ENCODE measurements at places on chromosomes 3 and 15.

DNA sequence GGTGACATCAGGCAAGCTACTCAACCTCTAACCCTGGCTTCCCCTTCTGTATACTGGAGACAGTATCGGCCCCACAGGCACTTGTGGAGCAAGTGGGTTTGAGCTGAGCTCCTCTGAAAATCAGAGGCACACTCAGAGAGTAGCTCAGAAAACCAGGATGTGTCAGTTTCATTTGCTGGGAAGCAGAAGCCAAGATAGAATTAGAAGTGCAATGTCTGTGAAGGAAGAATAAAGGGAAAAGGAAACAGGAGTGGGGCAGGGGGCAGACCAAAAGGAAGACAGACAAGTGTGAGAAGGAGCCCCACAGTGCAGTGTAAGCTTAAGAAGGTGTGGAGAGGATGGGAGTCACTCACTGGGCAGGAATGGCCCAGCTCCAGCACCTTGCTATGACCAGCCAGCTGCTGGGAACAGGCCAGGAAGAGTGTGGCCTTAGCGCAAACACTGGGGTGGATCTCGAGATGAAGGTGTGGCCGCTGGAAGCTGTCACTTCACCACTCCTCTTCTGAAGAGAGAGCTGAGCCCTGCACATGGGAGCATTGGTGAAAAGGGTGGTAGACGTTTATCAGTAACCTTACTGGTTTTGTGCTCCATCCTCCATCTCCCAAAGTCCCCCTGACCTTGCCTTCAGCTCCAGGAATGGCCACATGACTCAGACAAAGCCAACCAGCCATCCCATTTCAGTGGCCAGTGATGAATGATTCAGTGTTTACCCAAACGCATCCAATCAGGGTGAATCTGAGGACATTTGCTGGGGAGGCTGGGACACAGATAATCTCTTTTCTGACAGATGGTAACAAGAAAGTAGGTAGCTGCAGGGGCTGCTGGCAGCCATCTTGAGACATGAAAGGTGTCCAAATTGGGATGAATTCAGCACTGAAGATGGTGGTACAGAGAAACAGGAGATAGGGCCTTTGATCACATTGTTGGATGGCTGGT, 108.4 kb downstream of the SHQ1 start:
- no peak for DNase-seq

DNA sequence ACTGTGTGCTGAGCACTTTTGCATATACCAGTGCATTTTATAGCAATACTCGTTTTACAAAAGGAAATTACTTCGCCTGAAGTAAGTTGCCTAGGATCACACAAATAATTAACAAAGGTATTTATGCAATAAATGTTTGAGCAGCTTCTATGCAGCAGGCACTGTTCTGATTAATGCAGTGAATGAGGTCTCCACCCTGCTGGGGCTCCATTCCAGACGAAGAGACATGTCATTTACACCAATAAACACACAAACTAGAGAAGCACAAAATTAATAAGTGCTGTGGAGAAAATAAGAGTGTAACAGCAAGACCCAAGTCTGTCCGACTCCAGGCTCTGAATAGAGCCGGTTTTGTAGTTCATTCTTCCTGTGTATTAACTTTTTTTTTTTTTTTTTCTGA, 17.5 kb downstream of the NOX5 start:
- DNase-seq, result no peak

- no peak for DNase-seq
These were observed 613.4 kb downstream of the MCTP2 start for GRCh38 chr15:94844538-94845389.

DNA sequence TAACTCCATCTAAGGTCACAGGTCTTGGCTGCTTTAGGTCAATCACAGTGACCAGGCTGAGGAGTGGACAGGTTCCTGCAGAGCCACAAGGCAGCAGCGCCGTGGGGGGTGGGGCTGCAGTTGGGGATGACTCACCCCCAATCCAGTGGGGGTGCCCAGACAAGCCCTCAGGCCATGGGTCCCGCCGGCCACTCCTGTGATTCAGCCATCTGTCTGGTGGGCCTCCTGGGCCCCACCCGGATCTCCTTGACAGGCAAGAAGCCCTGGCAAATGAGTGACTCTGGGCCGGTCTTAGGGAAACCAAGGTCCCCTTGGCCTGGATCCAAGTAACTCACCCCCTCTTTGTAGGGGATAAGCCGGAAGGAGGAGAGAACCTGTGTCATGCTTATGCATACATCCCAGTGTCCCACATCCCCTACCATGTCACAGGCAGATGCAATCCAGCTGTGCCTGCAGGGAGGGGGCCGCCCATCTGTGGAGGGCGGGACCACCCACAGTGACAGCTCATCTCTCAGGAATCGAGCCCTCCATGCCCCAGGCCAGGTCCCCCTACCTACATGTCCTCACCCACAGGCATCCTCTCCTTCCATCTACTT, 495 bp upstream of the COL7A1 start:
- DNase-seq, result no peak

DNA sequence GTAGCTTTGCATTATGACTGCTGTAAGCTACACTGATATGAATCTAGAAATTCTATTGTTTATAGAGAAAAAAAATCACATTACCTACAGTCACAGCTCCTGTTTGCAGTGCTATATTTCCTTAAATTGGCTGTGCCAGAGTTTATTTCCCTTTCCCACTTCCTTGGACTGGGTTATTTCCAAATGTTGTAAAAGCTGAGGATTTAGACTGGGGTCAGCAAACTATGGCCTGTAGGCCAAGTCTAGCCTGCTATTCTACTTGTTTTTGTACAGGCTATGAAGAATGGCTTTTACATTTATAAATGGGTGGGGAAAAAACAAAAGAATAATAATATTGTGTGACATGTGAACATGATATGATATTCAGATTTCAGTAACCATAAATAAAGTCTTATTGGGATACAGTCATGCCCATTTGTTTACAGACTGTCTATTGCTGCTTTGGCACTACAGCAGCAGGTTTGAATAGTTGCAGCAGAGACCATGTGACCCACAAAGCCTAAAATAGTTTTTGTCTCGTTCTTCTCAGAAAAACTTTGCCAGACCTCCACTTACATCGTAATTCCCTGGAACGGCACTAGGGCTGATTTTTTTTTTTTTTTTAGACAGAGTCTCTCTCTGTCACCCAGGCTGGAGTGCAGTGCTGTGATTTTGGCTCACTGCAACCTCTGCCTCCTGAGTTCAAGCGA, 7.8 kb downstream of the GLDN start:
- no peak for DNase-seq

GRCh38 chr3:194139814-194140391, 4.0 kb downstream of the HES1 start:
- DNase-seq, result no peak

DNA sequence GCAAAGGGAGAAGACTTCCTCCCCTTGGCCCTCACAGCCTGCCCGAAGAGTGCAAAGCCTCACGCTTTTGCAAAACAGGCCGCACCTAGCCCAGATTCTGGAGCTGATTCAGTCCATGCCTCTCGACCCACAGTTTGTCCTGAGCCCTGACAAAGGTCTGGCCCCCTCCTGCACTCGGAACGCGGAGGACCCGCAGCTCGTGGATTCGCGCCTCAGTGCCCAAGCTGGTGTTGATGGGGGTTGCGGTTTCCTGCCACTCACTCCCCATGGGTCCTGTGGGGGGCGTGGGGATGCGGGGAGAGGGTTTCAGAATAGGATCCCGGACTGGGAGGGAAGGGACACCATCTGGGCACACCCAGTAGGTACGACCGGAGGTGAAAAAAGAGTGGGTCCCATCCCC, 594 bp upstream of the CRABP1 start:
- DNase-seq, result no peak

Data from naive thymus-derived CD8-positive, alpha-beta T cell (primary cell).